Esophagus muscularis mucosa (tissue), 4 donors: ENCODE measurements at places on chromosomes 3 and 15. TPM values are rescaled to one million over a fixed set of nuclear protein-coding genes. Genes with fewer than 3 reads are reported as not detected.

CELSR3 gene
- 0.33 TPM for total RNA-seq

DNA sequence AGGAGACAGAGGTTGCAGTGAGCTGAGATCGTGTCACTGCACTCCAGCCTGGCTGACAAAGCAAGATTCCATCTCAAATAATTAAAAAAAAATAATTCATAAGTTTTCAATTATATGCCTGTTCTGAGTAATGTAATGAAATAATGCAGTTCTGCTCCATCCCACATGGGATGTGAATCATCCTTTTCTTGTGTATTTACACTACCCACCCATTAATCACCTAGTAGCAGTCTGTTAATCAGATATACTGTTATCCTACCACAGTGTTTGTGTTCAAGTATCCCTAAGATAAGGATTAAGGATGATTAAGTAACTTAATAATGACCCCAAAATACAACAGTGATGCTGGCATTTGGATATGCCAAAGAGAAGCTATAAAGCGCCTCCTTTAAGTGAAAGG, 38.8 kb downstream of the PIGB start:
- H3K27ac ChIP-seq: no peak overlapping the region
- H3K4me3 ChIP-seq: no peak overlapping the region
- no peak for DNase-seq
- H3K36me3 ChIP-seq: peaks cover 64% of the 10 kb centered on the region
- no peaks in the 10 kb centered on the region for H3K27me3 ChIP-seq

- no peak overlapping the region for H3K27ac ChIP-seq
- DNase-seq: no peak
- H3K27me3 ChIP-seq: no peaks in the 10 kb centered on the region
Measured at GRCh38 chr15:87609474-87609873, 647.1 kb downstream of the NTRK3 start.

DNA sequence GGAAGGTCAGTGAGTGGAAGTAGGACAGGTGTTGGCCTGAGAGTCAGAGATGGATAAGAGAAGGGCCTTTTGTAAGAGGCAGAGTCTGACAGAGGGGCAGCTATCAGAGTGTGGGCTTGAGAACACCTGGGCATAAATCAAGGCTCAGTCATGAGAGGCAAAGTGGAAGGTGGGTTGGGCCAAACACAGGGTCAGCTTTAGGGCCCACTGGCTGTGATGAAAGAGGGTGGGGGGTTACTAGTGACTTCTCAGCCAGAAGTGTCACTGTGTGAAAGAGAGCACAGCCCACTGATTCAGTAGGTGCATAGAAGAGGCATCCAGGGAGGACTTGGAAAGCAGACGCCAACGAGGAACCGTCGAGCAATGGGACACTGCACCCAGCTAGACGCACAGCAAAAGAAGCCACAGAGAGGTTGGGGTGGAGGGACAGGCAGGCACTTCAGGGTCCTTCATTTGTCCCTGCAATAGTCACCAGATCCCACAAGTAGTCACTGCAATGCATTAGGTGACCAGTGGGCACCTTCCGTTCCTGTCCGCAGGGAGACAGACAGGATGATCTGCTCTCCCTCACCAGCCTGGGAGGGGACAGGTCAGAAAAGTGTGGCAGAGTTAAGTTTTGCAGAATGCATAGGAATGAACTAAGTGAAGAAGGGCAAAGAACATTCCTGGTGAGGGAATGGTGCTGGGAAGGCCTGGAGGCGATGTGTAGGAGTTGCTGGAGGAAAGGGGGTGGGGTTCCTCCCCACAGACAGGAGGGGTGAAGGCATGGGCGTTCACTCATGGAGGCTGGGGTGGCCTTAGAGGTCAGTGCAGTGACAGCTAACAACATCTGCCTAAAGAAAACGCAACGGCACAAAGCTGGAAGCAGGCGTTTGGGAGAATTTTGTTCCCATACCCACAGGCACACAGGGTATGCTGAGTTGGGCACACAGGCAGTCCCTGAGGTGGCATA, 36.3 kb downstream of the MESD start:
- H3K27me3 ChIP-seq: no peaks in the 10 kb centered on the region
- H3K4me3 ChIP-seq: no peak overlapping the region
- DNase-seq: no peak
- H3K27ac ChIP-seq: no peak overlapping the region
- no peaks in the 10 kb centered on the region for H3K4me1 ChIP-seq
- H3K36me3 ChIP-seq: peaks cover 17% of the 10 kb centered on the region

DNA sequence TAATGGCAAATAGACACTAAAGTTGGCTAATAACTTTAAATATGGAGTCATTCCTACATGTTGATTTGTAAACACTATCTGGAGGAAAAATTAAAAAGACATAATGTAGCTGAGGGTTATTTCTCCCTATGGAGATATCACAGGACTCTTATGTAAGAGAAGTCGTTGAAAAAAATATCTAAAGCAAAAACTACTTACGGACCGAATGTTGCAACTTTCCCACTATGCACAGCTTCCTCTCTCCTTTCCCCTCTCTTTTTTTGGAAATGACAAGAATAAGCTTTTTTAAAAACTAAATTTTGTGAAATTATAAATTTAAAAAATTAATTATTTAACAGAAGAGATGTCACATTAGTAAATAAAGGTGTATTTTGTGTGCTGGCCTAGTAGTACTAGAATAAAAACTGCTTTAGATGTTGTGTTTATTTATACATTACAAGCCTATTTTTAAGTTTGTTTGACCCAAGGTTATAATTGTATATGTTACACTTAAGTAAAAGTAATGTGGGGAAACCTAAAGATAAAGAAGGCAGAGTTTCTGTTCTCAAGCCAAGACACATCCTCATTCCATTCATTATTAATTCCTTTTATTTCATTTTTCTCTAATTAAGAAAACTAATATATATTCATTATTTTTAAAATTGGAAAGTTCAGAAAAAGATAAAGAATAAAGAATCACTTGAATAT, 20.7 kb upstream of the PPARG start:
- H3K27ac ChIP-seq: no peak overlapping the region
- no peaks in the 10 kb centered on the region for H3K36me3 ChIP-seq
- DNase-seq: no peak
- H3K4me1 ChIP-seq: peaks cover 8% of the 10 kb centered on the region

DNA sequence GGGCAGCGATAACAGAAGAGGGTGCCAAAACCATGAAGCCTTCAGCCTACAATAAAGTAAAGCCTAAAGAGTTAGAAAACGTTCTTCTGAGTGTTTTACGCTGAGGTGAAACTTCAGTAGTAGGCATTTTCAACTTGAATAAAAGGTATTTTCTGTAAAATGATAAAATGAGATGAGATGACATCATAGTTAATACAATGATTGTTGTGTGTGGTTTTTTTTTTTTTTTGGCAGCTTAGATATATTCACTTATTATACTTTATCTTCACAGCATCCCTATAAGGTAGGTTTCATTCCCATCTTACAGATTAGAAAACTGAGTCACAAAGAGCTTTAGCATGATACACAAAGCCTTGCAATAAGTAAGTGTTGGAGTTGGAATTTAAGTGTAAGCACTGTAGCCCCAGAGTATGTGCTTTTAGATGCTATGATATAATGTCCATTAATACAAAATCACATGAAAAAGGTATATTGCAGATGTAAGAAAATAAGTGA, 291.9 kb upstream of the GRM7 start:
- no peaks in the 10 kb centered on the region for H3K27me3 ChIP-seq
- no peaks in the 10 kb centered on the region for H3K36me3 ChIP-seq
- H3K4me1 ChIP-seq: no peaks in the 10 kb centered on the region
- H3K27ac ChIP-seq: no peak overlapping the region
- no peak for DNase-seq
- no peak overlapping the region for H3K4me3 ChIP-seq

GRCh38 chr15:26967719-26968269, 3.2 kb upstream of the GABRG3 start:
- H3K36me3 ChIP-seq: no peaks in the 10 kb centered on the region
- H3K4me1 ChIP-seq: peaks cover 9% of the 10 kb centered on the region
- DNase-seq: no peak
- H3K27me3 ChIP-seq: peaks cover 7% of the 10 kb centered on the region
